Upper lobe of left lung (tissue), 6 donors: ENCODE measurements at places on chromosomes 1 and 21. TPM values are rescaled to one million over a fixed set of nuclear protein-coding genes. Genes with fewer than 3 reads are reported as not detected.

GRCh38 chr1:1420654-1421141, 378 bp downstream of the ANKRD65 start:
- no peak for DNase-seq

GRCh38 chr1:173269490-173270230, 62.5 kb upstream of the TNFSF4 start:
- DNase-seq: no peak

GRCh38 chr1:113058941-113059706, 13.9 kb upstream of the LRIG2 start:
- DNase-seq: no peak

- no peak for DNase-seq
These were observed 33.3 kb upstream of the DEGS1 start for GRCh38 chr1:224149709-224150108.

GRCh38 chr1:175192111-175192629, 406 bp downstream of the KIAA0040 start:
- peak; percentile 63 for DNase-seq

DNA sequence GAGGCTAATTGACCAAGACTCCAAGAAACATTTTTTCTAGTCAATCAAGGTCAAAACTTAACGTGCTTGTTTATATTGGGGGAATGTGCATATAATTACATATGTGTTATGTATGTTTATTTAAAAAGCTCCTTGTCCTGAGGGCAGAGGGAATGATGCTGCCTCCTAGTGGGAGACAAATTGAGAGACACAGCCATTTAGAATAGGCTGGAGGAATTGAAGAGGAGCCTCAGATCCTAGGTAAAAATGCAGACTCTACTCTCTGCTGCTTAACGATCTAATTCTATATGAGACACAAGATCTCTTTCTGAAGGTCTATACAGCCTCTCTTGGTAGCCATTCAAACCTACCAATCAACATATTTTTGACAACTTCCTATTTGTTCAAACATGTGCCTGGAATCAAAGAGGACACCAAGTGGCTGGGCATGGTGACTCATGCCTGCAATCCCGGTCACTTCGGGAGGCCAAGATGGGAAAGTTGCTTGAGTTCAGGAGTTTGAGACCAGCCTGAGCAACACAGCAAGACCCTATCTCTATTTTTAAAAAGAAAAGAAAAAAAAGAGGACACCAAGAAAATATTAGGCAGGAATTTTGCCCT, 136.6 kb upstream of the ZNF648 start:
- no peak for DNase-seq

The SLC30A2 gene
- total RNA-seq: not detected

DNA sequence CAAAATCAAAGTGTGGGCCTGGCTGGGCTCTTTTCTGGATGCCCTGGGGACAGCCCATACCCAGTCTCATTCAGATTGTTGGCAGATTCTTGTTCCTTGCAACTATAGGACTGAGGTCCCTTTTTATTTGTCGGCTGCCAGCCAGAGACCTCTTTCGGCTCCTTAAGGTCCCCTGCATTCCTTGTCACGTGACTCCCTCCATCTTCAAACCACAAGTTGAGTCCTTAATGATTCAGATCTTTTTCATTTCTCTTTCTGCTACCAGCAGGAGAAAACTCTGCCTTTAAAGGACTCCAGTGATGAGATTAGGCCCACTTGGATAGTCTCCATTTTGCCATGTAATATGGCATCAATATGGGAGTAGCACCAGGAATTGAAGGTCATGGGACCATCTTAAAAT, 48.6 kb downstream of the PATJ start:
- no peak for DNase-seq

- peak; percentile 77 for DNase-seq
These were observed 1.1 kb downstream of the COL9A2 start for GRCh38 chr1:40315795-40316594.

DNA sequence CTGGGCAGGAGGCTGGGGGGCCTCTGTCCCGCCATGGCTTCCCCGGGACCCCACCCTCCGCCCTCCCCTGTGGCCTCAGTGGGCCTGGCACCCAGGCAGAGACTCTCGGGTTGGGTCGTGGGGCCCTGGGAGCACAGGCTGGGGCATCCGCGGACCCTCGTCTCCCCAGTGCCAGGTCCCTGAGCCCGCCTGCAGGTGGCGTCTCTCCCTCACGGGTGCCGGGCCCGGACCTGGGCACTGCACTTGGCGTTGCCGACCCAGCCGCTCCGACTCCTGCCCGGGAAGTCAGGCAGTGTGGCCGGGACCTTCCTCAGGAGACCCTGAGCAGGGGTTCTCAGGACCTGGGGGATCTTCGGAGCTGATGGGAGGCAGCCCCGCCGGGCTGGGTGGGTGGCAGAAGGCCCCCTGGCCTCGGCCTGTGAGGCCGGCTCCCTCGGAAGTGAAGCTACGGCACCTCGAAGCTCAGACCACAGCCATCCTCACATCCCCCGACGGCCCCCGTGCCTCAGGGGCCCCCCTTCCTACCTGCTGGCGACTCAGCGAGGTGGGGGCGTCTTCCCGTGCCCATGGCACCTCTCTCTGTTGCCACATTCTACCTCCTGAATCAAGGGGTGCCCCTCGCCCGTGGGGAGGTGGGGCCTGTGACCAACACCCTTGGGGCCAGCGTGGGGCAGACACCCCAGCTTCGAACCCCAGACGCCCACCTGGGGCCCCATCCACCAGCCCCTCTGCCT, 6.4 kb upstream of the C1orf159 start:
- DNase-seq: peak; percentile 81

The MIXL1 gene
- total RNA-seq: not detected

The RGS16 gene
- 3.1 TPM for total RNA-seq

DNA sequence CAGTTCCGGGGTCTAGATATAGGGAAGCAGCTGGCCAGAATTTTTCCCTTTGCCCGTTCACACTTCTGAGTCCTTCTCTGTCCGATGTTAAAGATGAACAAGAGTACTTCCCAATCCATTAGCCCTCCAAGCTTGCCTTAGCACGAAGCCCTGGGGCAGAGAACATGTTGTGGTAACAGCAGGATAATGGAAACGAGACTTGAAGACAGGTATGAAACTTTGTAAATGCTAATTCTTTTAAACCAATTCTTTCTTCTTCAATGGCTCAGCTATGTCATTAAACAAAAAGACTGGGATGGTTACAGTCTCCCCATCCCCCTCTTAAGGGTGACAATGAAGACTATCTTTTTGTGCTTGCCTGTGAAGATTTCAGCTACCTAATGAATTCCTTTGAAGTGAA, 218.5 kb downstream of the PLA2G4A start:
- DNase-seq: no peak

DNA sequence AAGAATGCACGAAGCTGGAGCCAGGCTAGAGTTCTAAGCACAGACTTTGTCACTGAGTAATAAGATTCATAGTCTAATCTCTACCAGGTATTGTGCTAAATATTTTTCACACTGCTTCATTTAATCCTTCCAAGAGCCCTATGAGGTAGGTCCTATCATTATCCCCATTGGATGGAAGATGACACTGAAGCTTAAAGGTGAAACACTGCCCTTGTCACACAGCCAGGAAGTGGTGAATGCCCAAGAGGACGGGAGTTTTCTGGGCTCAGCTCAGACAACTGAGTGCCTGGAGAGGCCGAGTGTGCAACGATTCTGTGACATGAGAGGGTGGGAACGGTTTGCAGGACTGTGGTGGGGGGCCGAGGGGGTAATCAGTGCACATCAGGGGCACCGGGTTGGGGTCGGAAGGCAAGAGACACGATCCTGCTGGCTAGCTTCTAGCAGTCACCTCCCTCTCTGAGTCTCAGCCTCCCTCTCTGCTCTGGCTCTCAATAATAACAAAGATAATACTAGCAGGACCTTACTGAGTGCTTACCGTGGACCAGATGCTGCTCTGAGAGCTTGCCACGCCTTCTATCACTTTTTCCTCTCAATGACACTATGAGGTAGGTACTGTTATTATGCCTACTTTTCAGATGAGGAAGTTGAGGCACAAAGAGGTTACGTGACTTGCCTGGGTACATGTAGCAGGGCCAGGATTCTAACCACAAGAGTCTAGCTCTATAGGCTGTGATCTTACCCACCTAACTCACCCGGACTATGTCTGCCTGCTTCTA, 12.4 kb downstream of the KCNQ4 start:
- DNase-seq: no peak

The CYP4B1 gene
- total RNA-seq: 266 TPM

DNA sequence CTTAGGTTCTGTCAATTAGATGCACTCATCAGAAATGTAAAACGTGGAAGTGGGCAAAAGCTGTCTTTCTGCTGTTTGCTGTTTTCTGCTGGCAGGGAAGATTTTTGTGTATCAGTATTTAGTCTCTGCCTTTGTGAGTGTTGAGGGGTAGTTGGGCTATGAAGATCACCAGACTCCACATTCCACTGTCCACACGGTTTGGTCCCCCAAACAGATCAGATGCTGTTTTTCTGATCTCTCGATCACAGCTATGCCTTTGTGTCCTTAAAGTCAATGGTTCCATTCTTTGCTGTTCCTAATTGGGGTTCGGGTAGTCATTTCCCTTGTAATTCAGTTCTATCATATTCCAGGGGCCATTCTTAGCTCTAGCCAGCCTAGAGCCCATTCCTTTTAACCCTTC, 27.0 kb upstream of the NPL start:
- no peak for DNase-seq

GRCh38 chr1:44415013-44415412, 10.0 kb downstream of the RNF220 start:
- DNase-seq: no peak

DNA sequence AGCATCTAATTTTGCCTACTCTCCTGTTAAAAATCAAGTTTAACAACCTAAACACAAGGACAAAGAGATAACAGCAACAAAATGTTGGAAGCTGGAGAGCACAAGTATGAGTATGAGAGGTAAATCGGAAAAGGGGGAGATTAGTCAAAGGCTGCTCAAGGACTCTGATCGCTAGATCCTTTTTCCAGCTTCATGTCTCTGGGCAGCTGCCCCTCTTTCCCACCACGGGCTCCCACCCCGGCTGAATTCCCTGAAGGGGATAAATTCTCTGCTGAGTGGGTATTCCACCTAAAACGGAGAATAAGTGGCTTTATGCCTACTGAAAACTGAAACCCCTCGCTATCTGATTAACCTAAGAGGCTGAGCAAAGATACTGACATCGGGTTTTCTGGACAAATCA, 696 bp upstream of the CTBS start:
- no peak for DNase-seq
